ENCODE measurements at places on chromosomes 12 and 14. TPM values are rescaled to one million over a fixed set of nuclear protein-coding genes. Genes with fewer than 3 reads are reported as not detected.

DNA sequence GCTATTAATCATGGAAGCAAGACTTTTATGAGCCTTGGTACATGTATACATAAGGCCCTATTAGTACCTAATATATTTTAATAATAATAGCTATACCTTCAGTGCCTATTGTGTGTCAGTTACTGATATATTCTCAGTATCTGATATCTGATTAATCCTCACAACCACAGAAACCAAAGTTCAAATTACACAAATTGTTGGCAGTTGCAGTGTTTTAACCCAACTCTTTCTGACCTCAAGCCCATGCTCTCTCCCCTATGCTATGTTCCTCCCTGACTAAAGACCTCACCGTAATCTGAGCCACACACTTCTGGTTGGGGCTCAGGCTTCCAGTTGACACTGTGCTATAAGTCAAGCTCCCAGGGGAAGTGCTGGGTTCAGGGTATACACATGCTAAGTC, 214.4 kb downstream of the SPTSSA start:
- no peak for DNase-seq

The MYH6 gene
- total RNA-seq = 0.05 TPM

- no peak for DNase-seq
These were observed 2.1 kb downstream of the SLC8B1 start for GRCh38 chr12:113332688-113333417.

- no peak for DNase-seq
These were observed 234.7 kb upstream of the E2F7 start for GRCh38 chr12:77299910-77300669.

The TNS2 gene
- 25.8 TPM for total RNA-seq

GRCh38 chr12:65171870-65172269, 2.5 kb downstream of the LEMD3 start:
- DNase-seq = no peak
